ENCODE measurements at places on chromosomes 2 and 18. TPM values are rescaled to one million over a fixed set of nuclear protein-coding genes. Genes with fewer than 3 reads are reported as not detected.

The PLGLB1 gene
- polyA plus RNA-seq, result 1.7 TPM

GRCh38 chr18:22405142-22405541 is 12.6 kb downstream of the CTAGE1 start:
- no peak for DNase-seq

DNA sequence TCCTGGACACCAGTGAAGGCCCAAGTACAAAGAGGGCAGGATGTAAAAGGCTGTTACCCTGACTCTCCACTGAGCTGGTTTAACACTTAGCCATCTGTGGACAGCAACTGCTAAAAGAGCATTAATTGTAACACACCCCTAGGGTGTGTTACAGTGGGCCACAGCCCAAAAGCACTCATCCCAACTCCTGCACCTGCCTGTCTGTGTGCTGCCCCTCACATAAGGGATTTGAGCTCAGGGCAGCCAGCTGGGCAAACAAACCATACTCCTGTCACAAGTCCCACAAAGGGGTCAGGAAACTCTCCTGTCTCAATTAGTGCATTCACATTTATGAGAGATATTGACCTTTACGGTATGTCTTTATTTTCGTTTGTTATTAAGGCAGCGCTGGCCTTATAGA is 833.1 kb upstream of the NXPH2 start:
- DNase-seq, result no peak

- DNase-seq, result no peak
Observed at GRCh38 chr2:8298783-8299182, 383.1 kb upstream of the ID2 start.

GRCh38 chr2:225737556-225737955 is 338.0 kb downstream of the NYAP2 start:
- DNase-seq, result no peak

DNA sequence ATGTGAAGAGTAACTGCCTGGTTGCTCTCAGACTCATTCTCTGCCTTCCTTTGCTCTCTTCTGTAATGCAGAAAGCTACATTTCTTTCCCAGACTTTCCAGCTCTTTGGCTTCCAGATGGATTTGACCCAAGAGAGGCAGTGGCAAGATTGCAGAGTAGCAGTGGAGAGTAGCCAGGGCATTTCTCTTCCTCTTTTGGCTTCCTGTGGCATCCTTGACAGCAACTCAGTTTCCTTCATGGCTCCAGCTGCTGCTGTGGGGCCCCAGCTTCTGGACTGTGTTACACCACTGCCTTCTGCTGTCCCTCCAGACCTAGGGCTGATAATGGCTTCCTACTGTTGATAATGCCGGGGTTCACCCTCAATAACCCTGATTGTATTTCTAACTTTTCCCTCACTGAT is 469.4 kb upstream of the SPRED2 start:
- DNase-seq, result no peak

The ANKRD30B gene
- polyA plus RNA-seq, result not detected

- DNase-seq, result no peak
Observed at GRCh38 chr2:73043276-73043675, 28.2 kb downstream of the SFXN5 start.

The CPLX4 gene
- not detected for polyA plus RNA-seq

The SCN3A gene
- polyA plus RNA-seq, result 0.89 TPM

GRCh38 chr18:61199171-61199848 is 133.9 kb upstream of the CDH20 start:
- no peak for DNase-seq

The FKBP7 gene
- polyA plus RNA-seq, result 28.1 TPM

The CCT4 gene
- polyA plus RNA-seq, result 92.5 TPM

DNA sequence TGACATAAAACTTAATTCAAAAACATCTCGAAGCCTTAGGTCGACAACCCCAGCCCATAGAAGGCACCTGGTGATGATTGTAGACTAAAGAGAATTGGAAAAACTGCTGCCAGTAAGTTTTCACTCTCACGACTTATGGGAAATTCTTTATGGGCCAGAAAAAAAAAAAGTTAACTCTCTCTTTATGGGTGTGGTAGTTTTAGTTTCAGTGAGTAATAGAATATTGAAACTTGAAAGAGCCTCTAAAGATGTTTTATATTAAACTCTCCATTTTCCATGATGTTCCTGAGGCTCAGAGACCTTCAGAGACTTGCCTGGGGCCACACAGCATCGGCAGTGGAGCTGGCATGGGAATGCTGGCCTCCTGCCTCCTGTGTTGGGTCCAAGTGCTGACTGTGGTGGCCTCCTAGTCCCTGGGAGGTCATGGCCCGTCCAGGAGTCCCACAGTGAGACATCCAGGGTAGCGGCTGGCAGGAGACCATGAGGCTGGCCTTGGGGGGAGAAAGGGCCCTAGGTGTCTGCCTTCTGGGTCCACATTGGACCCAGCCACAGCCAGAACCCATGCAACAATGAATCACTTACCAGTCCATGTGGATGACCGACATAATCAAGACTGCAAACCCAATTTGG is 158.9 kb downstream of the SEPTIN10 start:
- DNase-seq, result no peak

The FZD7 gene
- polyA plus RNA-seq, result 92.2 TPM

DNA sequence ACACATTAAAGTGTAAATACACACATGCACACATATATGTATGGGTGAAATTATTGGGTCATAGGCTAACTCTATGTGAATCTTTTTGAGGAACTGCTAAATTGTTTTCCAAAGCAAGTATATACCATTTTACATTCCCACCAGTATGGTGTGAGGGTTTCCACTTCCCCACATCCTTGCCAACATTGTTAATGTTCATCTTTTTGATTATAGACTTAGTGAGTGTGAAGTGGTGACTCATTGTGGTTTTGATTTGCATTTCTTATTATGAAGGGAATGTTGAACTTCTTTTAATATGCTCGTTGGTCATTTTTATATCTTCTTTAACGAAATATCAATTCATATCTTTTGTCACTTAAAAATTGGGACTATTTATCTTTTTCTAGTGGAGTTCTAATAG is 181.8 kb upstream of the GCFC2 start:
- no peak for DNase-seq

DNA sequence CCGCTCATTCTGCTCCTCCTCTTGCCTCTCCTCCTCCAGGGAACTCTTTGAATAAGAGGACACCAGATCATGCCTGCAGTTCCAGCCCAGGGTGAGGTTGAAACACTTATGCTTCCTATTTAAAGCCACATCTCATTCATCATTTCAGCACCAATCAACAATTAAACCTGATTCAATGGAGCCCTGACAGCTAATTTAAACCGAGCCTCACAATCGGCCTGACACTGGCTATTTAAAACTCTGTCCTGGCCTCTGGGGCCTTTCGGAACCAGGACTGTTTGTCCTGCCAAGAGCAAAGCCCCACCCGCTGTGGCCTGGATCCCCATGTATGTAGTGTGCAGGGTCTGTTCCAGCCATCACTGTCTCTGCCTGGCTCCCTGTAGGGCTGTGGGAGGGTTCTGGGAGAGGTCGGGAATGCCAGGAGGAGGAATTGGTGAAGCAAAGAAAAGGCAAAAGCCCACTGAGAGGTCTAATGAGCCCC is 97.4 kb downstream of the MCFD2 start:
- no peak for DNase-seq

The AQP12B gene
- polyA plus RNA-seq, result not detected

DNA sequence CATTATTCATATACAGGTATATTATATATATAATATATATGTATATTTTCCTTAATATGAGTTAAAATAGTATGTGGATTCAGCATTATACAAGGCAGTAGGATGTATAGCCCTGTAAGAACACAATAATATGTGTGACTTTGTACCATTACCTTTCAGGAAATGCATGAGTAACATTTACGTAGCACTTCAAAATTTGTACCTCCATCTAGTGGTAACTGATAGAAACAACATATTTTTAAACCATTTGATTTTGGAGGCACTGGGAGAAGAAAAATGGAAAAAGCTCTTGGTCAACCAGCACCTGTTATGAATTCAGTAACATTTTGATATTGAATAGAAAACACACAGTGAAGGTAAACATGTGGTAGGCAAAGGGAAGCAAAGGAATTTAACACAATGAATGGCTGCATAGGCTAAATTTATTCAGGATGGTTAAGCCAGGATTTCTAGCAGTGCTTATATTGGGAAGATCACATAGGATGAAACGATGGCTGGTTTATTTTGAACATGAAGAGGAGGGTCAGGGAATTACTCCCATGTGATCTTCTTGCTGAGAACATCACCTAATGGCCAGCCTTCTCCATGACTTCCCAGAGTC is 565.5 kb downstream of the CCDC85A start:
- DNase-seq, result no peak

The KATNAL2 gene
- polyA plus RNA-seq, result 1.8 TPM

GRCh38 chr2:174633623-174633930 is 36.0 kb upstream of the WIPF1 start:
- no peak for DNase-seq

The LHCGR gene
- polyA plus RNA-seq, result 0.14 TPM

GRCh38 chr2:184030989-184031388 is 567.3 kb upstream of the ZNF804A start:
- no peak for DNase-seq

GRCh38 chr2:199325881-199326280 is 131.9 kb downstream of the SATB2 start:
- DNase-seq, result no peak

GRCh38 chr2:152387041-152387440 is 52.1 kb downstream of the FMNL2 start:
- DNase-seq, result no peak

GRCh38 chr18:22046473-22046872 is 122.9 kb upstream of the GATA6 start:
- no peak for DNase-seq

The IL1A gene
- 1.3 TPM for polyA plus RNA-seq

The ABCG8 gene
- polyA plus RNA-seq, result 0.01 TPM

DNA sequence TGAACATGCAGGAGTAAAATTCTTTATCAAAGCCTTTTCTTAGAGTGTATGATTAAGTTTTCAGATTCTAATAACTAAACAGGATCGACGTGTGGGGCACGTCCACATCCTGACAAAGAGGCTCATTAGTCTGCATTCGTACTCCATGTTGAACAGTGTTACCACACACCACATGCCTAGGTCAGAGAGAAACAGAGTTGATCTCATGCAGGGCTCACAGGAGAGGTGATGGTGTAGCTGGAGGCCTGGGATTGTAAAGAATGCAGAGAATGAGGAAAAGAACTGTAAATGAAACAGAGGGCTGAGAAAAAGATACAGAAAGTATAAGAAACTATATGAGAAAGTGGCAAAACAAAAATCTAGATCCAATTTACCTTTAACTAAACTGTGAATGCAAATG is 632.5 kb downstream of the BCL11A start:
- DNase-seq, result no peak

DNA sequence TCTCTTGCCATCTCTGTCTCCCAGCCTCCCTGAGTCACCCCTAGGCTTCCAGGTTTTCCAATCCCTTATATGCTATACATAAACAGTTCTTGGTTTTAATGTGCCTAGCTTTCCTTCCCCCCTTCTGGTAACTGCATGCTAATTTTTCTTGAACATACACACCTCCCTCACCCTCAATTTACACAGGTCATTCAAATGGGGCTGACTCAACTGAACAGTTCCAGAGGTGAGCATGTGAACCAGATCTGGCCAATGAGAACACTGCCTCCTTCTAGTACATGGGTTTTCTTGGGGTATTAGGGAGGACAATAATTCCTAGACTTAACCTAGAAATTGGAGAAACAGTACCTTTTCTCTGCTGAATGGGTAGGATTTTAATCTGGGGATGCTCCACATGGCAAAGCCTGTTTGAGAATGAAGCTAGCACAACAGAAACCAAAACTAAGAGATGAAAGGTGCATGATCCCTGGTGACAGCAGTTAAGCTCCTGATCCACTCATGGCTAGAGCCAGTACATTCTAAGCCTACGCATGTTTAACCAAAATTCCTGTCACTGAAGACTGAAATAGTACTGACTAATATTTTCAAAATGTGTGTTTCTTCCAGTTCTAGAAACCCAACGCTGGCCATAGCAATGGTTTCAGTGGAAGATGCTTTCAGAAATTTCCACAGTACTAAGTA is 11.8 kb downstream of the SLC25A12 start:
- DNase-seq, result no peak

The GAL3ST2 gene
- polyA plus RNA-seq, result not detected

The CROCC2 gene
- polyA plus RNA-seq, result 0.08 TPM

The FAM110C gene
- 3.8 TPM for polyA plus RNA-seq

- no peak for DNase-seq
Observed at GRCh38 chr2:113888641-113889470, 1.0 kb upstream of the ACTR3 start.

- no peak for DNase-seq
Observed at GRCh38 chr2:101675512-101675911, 22.0 kb upstream of the MAP4K4 start.

The PLGLB2 gene
- polyA plus RNA-seq, result 1.2 TPM

- no peak for DNase-seq
Observed at GRCh38 chr18:23196119-23197007, 61.1 kb downstream of the CABLES1 start.

DNA sequence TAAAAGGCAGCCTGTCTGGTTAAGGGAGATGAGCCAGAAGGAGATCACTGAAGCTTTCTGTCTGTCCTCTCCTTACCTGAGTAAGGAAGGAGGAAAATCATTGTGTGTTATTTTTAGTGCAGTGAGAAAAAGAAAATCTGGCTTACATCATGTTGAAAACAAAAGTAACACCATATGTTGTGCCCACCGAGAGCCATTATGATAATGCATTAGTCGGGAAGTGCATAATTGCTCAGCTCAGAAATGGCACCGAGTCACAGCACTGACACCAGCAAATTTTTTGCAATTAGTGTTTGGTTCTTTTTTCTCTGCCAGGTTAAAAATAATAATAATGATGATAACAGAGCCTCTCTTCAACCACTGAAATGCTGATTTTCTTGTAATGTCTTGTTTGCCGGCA is 46.6 kb downstream of the HNMT start:
- DNase-seq, result no peak

- DNase-seq, result no peak
Observed at GRCh38 chr2:215260097-215260677, 51.7 kb upstream of the ATIC start.

GRCh38 chr2:216017365-216017764 is 4.0 kb upstream of the MREG start:
- no peak for DNase-seq

GRCh38 chr2:198141726-198142125 is 337.3 kb downstream of the PLCL1 start:
- DNase-seq, result no peak

The COL4A4 gene
- polyA plus RNA-seq, result 2.3 TPM

- no peak for DNase-seq
Observed at GRCh38 chr2:199739413-199740110, 111.4 kb downstream of the FTCDNL1 start.

All from urinary bladder (tissue), 4 donors.